ENCODE measurements at places on chromosomes 5 and 9. TPM values are rescaled to one million over a fixed set of nuclear protein-coding genes. Genes with fewer than 3 reads are reported as not detected.

DNA sequence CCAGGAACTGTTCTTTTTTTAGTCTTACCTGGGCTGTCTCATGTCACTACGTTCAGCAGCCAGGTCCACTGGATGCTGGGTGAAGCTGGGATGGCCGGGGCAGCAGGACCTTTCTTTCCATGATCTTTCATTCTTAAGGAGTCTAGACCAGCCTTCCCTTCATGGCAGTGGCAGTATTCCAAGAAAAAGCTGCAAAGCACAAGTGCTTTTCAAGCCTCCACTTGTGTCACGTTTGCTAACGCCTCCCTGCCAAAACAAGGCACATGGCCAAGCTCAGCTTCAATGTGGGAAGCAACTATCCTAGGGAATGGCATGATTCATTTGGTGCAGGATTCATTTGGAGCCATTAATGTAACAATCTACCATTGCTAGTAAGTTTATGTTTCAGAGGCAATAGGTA, 94.8 kb downstream of the RCL1 start:
- DNase-seq, result no peak

DNA sequence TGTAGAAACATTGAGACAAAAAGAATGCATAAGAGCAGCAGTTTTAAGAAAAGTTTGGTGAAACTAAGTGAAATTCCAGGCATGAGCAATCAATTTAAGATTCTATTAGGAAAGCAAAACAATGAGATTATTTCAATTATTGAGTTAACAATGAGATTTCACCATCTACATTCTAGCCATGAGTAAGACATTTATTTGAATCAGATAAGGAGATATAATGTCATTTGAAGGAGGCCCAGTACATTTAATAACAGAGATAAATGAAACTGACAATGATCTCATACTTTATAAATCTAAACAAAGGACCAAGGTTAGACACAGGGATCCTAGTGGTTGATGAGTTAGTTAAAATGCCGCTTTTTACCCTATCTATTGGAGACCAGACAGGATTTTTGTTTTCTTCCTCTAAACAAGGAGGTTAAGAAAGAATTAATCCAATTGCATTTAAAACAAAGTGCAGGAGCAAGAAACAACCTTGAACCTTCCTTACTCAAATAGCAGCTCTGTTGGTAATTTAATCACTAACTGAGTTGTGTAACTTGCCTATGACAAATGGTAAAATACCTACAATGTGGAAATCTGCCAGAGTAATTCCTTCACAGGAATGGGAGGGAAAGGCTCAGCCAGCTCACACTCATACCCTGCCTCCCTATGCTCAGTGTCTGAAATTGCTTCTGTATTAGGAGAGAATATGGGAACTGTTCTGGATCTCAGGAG, 103.5 kb upstream of the NR3C1 start:
- peak; percentile 19 for DNase-seq

The ARHGEF28 gene
- total RNA-seq, result 0.27 TPM

DNA sequence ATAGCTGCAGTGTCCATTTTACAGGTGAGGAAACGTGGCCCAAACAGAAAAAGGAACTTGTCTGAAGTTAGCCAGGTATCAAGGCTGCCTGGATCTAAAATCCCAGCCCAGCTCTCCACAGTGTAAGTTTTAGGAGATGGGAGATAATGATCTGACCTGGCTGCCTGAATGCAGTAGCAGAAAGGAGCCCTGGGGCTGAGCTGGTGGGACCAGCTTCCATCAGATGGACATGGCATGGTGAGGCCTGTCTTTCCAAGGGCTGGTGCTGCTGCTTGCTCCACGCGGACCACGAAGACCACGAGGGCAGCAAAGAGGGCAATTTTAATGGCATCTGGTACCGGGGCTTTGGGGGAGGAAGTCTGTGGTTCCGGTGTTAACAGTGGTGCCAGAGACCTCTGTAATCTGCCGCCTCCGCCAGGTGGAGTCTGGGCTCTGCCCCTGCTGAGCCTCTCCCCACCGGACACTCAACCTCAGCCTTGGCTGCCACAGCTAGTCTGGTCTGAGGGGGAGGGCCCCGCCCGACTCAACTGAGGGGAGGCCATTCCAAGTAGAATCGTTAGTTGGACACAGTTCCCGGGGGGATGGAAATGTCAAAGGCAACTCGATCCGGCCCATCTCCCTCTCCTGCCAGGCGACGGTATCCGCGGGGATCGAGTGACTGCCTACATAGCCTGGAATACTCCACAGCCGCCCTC, 650 bp downstream of the MYORG start:
- peak; percentile 16 for DNase-seq

- DNase-seq, result no peak
These were observed 86.0 kb downstream of the PRRT1B start for GRCh38 chr9:131631306-131631705.

The LCN1 gene
- total RNA-seq, result not detected

DNA sequence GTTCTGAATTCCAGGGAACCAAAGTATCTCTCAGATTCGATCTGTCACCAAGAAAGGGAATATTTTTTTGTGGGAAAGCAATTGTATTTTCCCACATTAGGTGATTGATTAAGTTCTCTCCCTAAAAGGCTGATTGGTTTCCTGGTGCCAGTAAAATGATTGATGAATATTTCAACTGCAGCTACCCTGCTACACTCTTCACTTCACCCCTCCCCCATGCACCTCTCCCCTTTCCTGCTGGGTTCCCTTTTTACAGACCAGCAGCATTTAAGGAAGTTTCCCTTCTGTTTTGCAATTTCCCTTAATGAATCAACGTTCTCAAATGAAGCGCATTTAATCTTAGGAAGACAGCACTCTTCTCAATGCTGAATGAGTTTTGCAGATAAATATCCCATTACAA, 13.1 kb downstream of the NR6A1 start:
- DNase-seq, result no peak

DNA sequence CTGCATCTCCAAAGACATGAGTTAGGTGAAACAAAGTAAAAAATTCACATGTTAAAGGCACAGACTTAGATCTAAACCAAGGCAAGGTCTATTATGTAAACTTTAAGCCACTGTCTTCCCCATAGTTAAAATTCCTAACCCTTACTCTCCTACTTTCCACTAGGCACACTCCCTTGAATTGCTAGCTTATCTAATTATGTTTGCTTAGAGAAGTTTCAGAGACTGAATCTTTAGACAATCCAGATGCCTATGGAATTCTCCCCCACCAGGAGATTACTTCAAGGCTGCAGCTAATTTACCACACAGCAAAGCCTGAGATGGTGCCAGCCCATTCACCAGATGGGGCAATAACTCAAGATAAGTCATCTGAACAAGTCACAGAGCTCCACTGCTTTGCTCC, 803.1 kb upstream of the COX7C start:
- DNase-seq, result no peak

The SPATA31D4 gene
- total RNA-seq, result not detected

- DNase-seq, result no peak
These were observed 721 bp downstream of the PTGES start for GRCh38 chr9:129751841-129752801.

All from SK-MEL-5 (cell line).